ENCODE measurements at places on chromosomes 5 and 9. TPM values are rescaled to one million over a fixed set of nuclear protein-coding genes. Genes with fewer than 3 reads are reported as not detected.

DNA sequence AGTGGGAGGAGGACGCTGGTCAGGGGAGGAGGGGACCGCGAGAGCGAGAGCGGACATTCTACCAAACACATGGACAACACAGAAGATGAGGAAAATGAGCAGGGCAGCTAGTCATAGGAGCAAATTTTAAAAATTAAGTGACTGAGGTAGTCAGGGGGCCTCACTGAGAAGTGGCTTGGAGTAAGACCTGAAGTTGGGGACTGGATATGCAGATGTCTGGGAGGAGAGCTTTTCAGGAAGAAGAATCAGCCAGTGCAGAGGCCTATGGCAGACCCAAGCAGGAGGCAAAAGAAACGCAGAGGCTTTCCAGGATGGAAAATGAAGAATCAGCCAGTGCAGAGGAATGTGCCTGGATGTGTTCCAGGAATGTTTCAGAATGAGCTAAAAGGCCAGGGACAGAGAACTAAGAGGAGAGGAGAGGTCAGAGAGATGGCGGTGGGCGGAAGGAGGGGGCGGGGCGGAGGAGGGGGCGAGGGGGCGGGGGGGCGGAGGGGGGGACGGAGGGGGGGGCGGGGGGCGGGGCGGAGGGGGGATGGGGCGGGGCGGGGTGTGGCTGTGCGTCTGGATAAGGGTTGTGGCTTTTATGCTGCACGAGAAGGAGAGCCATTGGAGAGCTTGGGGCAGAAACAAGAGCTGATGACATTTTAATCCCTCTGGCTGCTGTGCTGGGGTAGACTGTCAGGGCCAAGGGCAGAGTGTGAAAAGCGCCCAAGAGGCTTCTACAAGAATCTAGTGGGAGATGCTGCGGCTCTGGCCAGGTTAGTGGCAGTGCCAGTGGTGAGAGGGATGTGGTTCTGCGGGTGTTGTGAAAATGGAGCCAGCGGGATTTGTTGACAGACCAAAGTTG lies 129.6 kb downstream of the KCNIP1 start:
- DNase-seq, result peak; percentile 96

DNA sequence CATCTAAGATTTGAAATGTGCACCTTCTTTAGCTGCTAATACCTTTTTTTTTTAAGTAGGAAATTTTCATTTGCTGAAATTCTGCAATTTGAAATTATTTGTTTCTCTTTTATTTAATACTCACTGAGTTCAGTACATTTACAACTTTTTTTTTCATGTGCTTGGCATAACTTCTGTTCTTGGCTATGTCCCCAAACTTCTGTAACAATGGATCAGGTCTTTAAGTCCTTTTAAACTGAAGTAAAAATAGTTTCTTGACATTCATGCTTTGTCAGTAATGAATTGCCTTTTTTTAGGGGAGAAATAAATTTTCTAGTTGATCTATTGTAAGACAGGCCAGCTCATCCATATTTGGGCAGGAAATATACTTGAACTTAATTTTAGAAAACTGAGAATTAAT lies 41.5 kb downstream of the EDIL3 start:
- DNase-seq, result no peak

DNA sequence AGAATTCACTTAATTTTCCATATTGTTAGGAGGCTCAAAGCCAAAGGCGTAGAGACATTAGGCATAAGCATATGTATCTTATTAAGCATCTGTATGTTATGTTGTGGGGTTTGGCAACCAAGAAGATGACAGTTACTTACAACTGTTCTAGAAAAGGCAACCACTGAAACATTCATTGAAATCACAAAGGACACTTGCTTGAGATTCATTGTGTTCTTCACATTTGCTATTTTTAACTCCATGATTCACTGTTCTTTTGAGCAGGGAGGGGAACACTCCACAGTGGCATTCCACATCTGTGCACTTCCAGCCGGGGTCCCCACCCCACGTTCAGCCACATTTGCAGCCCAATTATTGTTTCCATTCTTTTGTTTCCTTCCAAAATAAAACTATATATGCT lies 107.1 kb downstream of the PALM2AKAP2 start:
- peak; percentile 77 for DNase-seq

DNA sequence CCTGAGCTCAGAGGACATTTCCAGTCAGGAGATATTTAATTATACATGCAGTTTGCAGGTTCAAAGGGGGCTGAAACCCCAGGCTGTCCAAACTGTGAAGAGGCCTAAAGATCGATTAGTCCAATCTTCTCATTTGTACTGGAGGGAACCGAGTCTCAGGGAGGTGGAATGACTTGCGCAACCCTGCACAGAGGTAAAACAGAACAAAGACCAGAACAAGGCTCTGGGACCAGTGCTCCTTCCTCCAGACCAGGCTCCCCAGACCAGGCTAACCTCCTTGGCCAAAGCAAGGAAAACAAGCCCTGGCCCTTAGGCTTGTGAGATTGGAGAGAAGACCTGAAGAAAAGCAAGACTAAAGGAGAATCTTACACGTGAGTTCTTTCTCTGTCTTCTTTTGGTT lies 120.8 kb downstream of the ENC1 start:
- DNase-seq, result no peak

DNA sequence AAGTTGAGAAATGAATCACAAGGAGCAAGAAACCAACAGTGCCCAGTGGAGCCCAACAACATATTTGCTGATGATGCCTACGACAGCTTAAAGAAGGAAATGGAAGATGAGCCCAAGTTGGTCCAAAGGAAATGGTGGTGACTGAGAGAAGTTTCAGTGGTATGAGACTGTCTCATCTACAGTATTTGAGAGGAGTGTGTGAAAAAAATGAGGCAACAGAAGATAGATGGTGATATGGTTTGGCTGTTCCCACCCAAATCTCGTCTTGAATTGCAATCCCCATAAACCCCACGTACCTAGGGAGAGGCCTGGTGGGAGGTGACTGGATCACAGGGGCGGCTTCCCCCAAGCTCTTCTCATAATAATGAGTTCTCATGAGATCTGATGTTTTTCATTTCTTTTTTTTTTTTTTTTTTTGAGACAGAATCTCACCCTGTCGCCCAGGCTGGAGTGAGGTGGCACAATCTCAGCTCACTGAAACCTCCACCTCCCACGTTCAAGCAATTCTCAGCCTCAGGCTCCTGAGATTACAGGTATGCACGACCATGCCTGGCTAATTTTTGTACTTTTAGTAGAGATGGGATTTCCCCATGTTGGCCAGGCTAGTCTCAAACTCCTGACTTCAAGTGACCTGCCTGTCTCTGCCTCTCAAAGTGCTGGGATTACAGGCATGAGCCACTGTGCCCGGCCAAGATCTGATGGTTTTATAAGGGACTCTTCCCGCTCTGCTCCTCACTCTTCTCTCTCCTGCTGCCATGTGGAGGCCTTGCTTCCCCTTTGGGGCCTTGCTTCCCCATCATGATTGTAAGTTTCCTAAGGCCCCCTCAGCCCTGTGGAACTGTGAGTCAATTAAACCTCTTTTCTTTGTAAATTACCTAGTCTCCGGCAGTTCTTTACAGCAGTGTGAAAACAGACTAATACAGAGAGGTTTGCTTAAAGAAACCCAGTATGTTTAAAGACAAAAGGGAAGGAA lies 30.2 kb downstream of the EFCAB9 start:
- DNase-seq, result no peak

DNA sequence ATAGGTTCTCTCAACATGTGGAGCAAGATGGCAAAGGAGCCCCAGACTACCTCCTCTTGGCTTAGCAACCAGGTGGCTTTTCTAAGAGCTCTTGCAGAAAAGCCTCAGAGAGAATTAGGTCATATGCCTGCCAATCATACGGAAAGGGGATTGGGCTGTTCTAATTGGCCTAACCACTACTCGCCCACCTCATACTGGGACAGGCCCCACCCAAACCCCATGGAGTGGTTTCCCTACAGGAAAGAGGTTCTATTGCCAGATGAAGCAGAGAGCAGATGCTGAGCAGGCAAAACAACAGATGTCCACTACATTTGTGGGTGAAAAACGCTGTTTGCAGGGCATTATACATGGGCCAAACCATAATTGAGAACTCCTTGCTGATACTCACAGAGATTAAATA lies 29.0 kb downstream of the ABLIM3 start:
- no peak for DNase-seq

- no peak for DNase-seq
These were observed 174.5 kb downstream of the FGF18 start for GRCh38 chr5:171593976-171594375.

The CCL27 gene
- polyA plus RNA-seq, result 0.52 TPM

The ZNF300 gene
- polyA plus RNA-seq, result 9.7 TPM

The SLC6A3 gene
- polyA plus RNA-seq, result not detected

The ANKRD18A gene
- polyA plus RNA-seq, result not detected
